ENCODE measurements at places on chromosomes 1 and 21.
A peak's percentile ranks its signal among the peaks of the same experiment; 100 is the strongest.

- DNase-seq = peak; percentile 62
Measured at GRCh38 chr1:32100359-32100758, 7.5 kb upstream of the KPNA6 start.

GRCh38 chr1:111733183-111733991 lies 5.8 kb downstream of the INKA2 start:
- peak; percentile 80 for DNase-seq

GRCh38 chr1:223695941-223696340 lies 16.4 kb upstream of the CAPN2 start:
- DNase-seq = no peak

GRCh38 chr1:119103764-119104163 lies 36.7 kb downstream of the WARS2 start:
- DNase-seq = no peak

- DNase-seq = peak; percentile 77
Measured at GRCh38 chr1:109959974-109960744, 24.4 kb upstream of the AHCYL1 start.

All from amniotic epithelial cell (primary cell).